ENCODE measurements at places on chromosomes 11 and 22. TPM values are rescaled to one million over a fixed set of nuclear protein-coding genes. Genes with fewer than 3 reads are reported as not detected.

Gene FGF3
- total RNA-seq, result not detected

Gene GGTLC3
- not detected for total RNA-seq

Gene IGSF9B
- 1.9 TPM for total RNA-seq

Gene ZNF215
- 0.95 TPM for total RNA-seq

Gene ANGPTL5
- 0.09 TPM for total RNA-seq

Gene MS4A13
- total RNA-seq, result not detected

Gene ADAMTS8
- 0.26 TPM for total RNA-seq

Gene BTBD18
- total RNA-seq, result not detected

Gene TMEM138
- 83.9 TPM for total RNA-seq

Gene UBQLNL
- not detected for total RNA-seq

Gene CLDN25
- not detected for total RNA-seq

Gene PLEKHB1
- 0.42 TPM for total RNA-seq

Gene ISX
- not detected for total RNA-seq

Gene CNIH2
- total RNA-seq, result 2.4 TPM

Gene HIRA
- total RNA-seq, result 23.0 TPM

Gene TMEM184B
- total RNA-seq, result 42.7 TPM

Gene PATE4
- not detected for total RNA-seq
